ENCODE measurements at places on chromosomes 7 and 10. TPM values are rescaled to one million over a fixed set of nuclear protein-coding genes. Genes with fewer than 3 reads are reported as not detected.

- DNase-seq, result no peak
These were observed 56.5 kb upstream of the ORC5 start for GRCh38 chr7:104264285-104264684.

- no peak for DNase-seq
These were observed 21.0 kb upstream of the RPA3 start for GRCh38 chr7:7739204-7740036.

ARHGAP19 gene
- total RNA-seq, result 42.6 TPM

OR2A5 gene
- total RNA-seq, result not detected

- DNase-seq, result no peak
These were observed 134.4 kb downstream of the SH3PXD2A start for GRCh38 chr10:103720964-103721335.

STOX1 gene
- 0.52 TPM for total RNA-seq

- no peak for DNase-seq
These were observed 6.9 kb downstream of the TMEM236 start for GRCh38 chr10:17758896-17759295.

CH25H gene
- total RNA-seq, result not detected

All from activated CD8-positive, alpha-beta T cell treated with anti-CD3 and anti-CD28 coated beads, Interleukin-2, amount 10 ng/mL, durations not matched to agents 7 days and 5 days (primary cell).